AG09319 (cell line): ENCODE measurements at places on chromosomes 12 and 14.

DNA sequence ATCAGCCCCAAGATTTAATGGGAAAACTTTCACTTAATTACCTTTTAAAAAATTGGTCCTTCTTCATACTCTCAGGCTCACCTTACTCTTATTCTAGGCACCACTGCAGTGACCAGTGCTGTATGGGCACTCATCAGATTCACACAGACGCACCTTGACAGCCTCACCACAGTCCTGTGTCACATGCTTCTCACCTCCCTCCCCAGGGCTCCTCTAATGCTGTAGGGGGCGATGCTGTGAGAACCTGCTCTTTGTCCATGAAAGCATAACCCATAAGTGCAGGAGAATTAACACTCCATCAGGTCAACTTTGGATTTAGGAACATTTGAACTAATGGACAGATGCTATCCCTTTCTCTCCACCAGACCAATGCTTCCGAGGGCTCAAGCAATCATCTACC lies 13.9 kb upstream of the PPP4R3A start:
- no peak for DNase-seq

- no peak for DNase-seq
These were observed 12.7 kb downstream of the CCDC197 start for GRCh38 chr14:94009767-94010166.

- peak; percentile 66 for DNase-seq
These were observed 28.9 kb upstream of the MAPKAPK5 start for GRCh38 chr12:111812881-111813741.

DNA sequence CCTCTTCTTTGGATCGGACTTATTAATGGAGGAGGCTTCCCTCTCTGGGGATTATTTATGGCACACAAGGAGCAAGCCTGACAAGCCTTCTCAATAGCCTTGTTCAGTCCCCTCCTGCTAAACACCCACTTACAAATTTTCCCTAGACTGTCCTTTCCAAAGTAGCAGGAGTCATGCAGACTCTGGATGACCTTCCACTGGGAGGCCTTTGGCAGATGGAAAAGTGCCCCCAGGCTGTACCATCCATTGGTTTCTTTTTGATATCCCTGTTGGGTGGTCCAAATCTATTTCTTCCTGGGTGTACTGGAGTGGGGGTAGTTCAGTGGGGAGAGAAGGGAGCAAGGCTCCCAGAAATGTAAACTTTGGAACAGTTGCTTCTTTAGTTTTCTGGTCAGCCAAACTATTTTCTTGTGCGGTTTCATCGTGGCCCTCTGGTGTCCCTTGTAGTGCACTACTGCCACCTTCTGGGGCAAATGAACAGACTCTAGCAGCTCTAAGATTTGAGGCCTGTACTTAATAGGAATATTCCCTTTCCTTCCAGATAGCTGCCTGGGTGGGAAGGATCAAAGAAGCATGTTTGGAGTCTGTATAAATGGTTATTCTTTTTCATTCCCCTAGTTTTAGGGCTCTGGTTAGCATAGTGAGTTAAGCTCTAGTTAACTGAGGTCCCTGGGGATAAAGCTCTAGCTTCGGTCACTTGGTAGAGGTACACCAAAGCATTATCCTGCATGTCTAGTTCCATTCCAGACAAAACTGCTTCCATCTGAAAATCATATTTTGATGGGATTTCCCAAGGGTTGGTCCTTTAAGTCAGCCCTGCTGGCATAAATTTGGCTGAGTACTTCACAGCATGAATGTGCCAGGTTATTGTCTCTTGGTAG lies 409.5 kb downstream of the SLC6A15 start:
- no peak for DNase-seq

DNA sequence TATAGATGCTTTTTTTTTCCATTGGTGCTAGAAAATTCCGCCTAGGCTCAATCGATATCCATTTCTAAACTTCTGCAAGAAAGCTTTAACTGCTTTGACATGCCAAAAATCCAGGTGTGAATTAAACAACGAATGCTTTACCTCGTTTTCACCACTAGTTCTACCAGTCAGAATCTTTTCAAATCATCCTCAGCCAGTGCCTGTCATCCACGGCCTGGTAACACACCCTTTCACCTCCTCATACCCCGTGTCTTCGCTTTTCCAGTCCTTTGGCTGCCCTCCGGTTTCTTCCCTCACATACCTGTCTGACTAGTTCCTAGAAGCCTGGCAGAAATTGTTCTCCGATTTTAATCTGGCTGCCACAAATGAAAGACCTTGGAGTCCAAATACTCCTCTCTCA lies 1.4 kb upstream of the PHC1 start:
- no peak for DNase-seq

DNA sequence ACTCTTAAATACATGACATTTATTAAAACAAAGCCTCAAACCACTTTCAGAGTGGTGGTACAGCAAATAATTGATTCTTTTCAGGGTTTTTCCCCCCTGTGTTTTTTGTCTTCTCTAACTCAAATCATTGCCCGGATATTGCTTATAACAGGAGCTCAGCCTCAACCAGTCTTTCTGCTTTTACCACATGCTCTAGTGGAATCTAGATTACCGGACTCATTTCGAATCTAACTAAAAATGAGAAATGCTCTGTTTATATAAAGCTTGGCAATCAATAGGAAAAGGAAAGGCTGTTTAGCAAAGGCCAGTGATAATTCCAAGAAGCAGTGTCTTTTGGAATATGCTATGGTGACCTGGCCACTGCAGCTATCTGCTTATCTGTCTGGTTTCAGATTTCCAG lies 161.5 kb downstream of the ETV6 start:
- no peak for DNase-seq

- no peak for DNase-seq
These were observed 68.8 kb downstream of the MDGA2 start for GRCh38 chr14:47606566-47606965.

- DNase-seq: no peak
These were observed 8.0 kb downstream of the SLC2A14 start for GRCh38 chr12:7864601-7865150.

DNA sequence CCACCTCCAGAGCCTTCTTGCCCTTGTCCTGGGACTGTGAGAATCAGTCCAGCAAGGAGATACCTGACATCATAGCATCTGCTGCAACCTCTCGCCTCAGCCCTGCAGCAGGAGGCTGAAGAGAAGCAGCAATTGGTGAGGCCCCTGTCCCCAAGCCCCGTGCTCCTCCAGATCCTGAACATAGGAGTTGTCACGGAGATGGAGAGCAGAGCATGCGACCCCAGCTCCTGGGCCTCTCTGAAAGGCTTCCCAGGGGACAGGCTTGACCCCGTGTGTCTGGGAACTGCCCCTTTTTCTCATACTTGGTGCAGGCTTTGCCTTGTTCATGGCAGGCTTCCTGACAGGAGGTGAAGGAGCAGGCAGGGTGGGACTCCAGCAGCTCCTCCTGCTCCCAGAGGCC lies 127.7 kb upstream of the PZP start:
- DNase-seq: no peak

- DNase-seq: no peak
These were observed 136.8 kb downstream of the ADGRD1 start for GRCh38 chr12:131090274-131091210.

DNA sequence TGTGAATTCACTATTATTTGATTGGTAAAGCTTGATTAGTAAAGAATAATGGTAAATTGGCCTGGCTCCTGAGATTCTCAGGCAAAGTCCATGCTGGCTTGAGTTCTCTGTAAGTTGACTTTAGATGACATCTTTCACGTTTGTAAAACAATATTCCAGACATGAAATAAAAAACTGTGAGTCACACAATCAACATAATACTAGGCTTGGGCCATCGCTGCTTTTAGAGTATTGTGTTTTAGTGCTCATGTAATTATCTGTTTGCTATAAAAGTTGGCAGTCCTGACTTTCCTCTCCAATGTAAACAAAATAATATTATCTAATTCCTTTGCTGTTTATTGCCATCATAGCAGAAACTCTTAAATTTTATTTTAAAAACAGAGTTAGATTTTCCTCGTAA lies 3.9 kb upstream of the TBC1D30 start:
- no peak for DNase-seq

- DNase-seq: no peak
These were observed 1.4 kb downstream of the WSB2 start for GRCh38 chr12:118059341-118060191.

GRCh38 chr14:21075719-21076437 lies 5.8 kb downstream of the ARHGEF40 start:
- DNase-seq: no peak

GRCh38 chr12:108842361-108842760 lies 15.0 kb downstream of the SSH1 start:
- no peak for DNase-seq

- DNase-seq: no peak
These were observed 8.0 kb upstream of the ZDHHC17 start for GRCh38 chr12:76755829-76756379.

DNA sequence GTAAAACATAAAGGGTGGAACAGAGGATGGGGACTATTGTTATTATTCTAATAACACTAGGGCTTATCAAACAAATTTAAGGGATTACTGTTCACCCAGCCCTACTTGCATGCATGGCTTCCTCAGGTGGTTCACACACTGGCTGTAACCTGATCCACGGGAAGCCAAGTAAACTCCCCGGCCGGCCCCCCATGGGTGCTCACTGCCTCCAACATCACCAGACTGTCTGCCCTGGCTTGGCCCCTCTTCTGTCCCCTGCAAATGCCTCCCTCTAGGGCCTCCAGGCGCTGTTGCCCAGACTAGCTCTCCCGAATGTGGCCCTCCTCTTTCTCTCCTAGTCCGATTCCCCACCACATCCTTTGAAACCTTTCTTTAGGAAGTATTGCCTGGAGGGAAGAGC lies 18.6 kb downstream of the FAIM2 start:
- DNase-seq: no peak

DNA sequence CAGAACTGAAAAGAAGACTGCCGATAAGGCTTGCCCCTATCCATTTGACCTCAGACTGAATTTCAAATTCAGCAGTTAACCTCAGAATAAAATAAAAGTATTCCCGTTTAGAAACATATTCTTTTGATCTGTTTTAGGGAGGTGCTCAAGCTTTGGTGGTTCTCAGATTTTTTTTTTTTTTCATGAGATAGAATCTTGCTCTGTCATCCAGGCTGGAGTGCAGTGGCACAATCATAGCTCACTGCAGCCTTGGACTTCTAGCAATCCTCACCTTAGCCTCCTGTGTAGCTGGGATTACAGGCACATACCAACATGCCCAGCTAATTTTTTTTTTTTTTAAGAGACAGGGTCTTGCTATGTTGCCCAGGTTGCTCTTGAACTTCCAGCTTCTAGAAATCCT lies 15.5 kb downstream of the AEBP2 start:
- DNase-seq: no peak

DNA sequence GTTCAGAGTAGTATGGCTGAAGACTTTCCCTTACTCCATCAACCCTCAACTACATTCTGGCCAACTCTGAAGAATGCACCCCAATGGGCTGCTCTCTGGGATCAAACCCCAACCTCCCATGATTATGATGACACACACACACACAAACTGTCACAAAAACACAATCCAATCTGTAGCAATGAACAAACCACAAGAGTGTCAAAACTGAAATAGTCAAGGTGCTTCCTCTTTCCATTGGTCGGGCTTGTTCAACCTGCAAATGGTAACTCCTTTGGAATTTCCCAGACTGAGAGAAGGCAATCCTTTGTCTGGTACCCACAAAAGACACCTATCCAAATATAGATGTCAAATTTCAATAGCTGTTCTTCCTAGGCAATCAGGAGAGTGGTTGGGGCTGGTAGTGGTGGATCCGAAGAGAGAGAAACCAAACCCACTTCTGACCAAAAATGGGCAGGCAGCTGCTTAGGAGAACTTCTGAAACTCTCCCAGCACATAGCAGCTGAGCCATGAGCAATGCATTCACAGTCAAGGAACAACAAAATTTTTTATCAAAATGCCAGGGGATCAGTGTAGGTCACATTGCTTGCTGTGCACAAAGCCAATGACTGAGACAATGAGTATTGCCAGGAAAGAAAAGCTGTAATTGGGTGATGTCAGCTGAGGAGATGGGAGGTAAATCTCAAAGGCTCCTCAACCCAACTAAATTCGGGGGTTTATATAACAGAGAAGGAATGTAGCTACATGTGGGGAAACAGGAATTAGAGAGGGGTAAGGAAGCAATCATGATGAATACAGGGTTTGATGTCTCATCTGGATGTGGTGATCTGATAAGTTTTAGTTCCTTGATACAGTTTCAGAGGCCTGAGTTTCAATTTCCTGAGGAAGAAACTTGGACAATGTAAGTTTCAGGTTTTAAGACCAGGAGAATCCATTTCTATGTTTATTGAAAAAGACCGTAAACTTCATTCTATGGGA lies 191.4 kb downstream of the KITLG start:
- no peak for DNase-seq

DNA sequence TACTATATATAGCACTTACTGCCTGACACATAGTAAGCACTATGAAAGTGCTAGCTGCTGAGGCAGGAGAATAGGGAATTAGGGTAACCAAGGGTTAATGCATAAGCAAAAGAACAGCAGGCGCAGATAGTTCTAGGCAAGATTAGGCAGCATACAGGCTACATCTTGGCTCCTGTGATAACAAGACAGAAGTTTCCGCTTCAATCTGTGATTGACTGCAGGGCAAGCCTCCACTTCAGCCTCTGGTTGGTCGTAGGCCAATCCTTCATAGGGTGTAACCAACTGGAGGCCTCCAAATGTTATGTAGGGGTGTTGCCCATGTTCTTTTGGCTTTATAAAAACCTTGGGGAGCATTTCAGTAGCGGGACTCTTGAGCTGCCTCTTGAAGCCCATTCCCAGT lies 46.9 kb downstream of the KLHL28 start:
- no peak for DNase-seq

DNA sequence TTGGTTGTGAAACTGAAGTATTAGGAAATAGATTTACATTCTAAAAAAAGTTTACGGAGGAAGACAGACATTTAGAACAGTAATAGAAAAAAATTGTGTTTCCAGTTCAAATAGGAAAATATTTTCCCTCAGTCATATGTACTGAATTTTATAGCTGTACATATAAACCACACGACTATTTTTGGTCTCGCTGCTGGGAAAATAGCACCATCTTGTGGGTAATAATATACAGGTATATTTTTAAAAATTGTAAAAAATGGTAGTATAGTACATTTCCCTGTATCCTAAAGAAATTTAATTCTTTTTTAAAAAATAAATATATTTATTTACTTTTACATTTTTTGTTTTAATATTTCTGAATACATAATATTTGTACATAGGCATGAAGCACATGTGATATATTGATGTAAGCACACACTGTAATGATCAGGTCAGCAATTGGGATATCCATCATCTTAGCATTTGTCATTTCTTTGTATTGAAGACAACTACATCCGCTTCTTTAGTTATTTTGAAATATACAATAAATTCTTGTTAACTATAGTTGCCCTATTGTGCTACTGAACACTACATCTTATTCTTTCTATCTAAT lies 168.6 kb downstream of the ALX1 start:
- DNase-seq: no peak

DNA sequence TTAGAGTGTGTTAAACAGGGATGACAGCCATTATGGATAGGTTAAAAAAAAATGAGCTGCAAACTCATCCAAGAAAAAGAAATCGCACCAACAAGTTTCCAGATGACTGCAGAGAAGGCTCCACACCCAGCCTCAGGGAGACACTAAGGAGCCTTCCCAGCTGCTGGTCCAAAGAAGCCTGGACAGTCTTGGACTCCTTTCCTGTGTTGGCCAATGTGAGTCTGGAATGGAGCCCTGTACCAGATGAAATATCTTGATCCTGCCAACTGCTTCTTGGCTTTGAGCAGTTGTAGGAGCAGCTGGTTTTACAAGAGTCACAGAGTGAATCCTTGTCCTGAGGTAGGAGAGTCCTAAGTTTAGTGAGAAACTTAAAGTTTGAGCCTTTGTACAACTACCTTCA lies 44.5 kb downstream of the SLC38A1 start:
- DNase-seq: peak; percentile 86
